ENCODE measurements at places on chromosomes 7 and 10.

GRCh38 chr10:122173766-122174435 is 97.2 kb upstream of the BTBD16 start:
- no peak for DNase-seq

- no peak for DNase-seq
These were observed 171.2 kb upstream of the TNRC18 start for GRCh38 chr7:5594616-5595544.

DNA sequence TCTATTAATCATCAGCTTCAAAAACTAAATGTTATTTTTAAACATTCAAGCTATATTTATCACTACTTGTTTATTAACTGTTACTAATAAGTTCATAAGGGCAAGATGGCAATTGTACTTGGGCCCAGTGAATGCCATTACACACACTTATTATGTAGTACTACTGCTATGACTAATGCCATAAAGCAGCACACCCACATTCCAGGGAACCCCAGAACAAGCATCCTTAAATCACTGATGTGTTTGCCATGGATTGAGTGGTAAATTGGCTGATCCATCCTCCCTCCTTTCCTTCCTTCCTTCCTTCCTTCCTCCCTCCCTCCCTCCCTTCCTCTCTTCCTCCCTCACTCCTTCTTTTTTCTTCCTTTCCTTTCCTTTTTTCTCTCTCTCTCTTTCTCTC is 37.4 kb upstream of the RSU1 start:
- no peak for DNase-seq

DNA sequence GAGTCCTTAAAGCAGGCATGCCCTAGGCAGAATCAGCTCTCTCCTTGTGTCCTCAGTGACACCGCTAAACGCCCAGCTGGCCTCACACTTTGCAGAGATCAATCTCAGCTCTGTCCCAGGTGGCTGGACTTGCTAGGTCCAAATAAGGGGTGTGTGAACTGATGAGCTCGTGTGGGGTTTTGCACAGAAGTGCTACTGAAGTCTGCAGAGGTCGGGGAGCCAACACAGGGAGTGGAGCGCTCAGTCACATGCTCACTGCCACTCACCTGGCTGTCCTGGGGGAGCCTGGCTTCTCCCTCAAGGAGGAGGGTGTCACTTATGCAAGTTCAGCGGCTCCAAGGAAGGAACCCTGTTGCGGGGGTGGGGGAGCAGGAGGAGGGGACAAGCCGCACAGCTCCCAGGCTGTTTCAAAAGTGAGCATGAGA is 2.0 kb downstream of the ELN start:
- peak; percentile 43 for DNase-seq

DNA sequence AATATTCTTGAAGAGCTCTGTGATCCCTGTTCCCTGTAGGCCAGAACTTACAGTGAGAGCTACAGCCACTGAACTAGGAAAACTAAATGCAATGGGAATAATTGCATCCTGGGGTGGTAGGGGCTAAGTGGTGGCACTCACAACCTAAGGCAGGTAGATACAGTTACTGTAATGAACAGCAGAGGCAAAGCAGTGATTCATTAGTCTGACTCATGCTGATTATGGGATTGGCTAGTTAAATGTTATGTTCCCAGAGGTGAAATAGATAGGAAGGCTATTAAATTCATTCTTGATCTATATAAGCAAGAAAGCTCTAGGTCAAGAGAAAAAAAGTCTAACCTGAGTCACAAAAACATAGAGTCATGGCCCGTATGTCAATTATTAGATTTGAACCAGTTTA is 173.1 kb upstream of the MALRD1 start:
- DNase-seq, result no peak

GRCh38 chr7:84085998-84086397 is 108.6 kb downstream of the SEMA3A start:
- DNase-seq, result no peak

DNA sequence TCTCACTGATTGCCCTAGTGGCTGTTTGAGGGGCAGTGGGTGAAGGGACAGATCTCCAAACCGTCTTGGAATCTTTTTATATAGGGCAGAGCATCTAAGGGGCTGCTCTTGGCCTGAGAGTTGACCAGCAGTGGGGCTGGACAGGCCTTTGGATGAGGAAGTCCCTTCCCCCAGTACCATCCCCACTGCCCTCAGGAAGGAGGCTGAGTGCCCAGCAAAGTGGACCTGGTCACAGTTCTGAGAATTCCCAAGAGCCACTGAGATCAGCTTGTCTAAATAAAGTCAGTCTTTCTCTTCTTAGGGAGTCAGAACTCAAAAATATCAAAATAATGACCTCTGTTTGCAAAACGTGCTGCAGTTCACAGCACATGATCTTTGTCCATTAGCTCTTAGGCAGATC is 5.6 kb downstream of the GDF10 start:
- DNase-seq, result no peak

DNA sequence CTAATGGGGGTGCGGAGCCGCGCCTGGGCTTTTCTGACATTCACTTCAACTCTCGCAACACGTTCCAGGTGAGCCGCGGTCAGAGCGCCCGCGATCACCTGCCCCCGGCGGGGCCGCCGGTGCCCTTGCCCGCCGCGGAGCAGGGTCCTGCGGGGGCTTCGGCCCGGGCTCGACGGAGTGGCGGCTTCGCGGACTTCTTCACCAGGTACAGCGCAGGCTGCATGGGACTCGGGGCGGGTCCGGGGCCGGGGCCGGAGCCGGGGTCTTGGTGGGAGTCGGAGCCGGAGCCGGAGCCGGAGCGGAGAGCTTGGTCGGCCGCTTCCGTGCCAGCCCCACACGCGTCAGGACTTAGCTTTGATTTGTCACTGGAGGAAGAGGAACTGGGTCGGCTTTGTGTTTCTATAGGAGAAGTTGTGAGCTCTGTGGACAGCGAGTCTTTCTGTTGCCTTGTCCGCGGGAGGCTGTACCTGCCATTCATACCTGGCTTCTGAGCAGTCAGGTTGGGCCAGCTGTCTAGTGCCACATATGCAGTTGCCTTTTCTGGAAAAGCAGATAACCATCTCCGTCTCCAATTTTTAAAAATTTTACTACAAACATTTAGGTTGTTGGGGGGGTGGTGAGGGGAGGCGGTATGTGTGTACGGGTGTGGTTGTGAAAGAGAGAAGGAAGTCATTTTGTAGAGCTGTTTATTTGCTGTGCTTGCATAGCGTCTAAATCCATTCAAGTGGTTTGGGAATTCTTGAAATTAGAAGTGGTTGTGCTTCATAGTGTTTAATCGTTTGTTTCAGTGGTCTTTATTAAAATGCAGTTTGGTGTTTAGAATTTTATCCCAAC is 1.3 kb downstream of the TBC1D12 start:
- peak; percentile 32 for DNase-seq

DNA sequence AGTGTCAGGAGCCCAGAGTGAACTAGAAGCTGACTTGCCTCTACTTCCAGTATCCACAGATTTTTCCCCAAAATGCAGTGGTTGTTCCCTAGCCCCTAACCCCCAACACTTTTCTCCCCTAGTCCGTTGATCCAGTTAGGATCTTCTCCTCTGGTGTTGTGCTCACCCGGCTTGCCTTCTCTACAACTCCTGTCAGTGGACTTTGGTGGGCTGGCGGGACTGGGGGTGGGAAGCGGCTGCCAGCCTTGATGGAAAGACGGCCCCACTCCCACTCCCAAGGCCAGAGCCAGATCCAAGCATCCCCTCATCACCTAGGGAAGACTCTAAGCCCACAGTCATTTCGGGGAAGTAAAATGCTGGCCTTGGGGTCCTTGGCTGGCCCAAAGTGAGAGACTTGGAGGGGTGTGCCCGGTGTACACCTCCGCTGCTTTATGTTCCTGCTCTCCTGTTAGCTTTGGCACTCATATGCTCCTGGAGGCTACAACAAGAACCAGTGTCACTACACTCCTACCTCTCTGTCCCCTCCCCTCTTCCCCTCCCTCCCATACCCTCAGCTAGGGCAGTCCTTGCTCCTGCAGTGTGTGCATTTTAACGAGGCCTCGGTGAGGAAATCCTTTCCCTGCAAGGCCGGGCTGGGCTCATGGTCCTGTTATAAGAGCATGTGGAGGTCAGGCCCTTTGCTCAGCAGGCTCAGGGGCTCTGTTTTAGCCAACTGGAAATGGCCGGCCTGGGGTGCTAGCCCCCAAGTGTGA is 930 bp upstream of the HOXA10 start:
- DNase-seq, result no peak

DNA sequence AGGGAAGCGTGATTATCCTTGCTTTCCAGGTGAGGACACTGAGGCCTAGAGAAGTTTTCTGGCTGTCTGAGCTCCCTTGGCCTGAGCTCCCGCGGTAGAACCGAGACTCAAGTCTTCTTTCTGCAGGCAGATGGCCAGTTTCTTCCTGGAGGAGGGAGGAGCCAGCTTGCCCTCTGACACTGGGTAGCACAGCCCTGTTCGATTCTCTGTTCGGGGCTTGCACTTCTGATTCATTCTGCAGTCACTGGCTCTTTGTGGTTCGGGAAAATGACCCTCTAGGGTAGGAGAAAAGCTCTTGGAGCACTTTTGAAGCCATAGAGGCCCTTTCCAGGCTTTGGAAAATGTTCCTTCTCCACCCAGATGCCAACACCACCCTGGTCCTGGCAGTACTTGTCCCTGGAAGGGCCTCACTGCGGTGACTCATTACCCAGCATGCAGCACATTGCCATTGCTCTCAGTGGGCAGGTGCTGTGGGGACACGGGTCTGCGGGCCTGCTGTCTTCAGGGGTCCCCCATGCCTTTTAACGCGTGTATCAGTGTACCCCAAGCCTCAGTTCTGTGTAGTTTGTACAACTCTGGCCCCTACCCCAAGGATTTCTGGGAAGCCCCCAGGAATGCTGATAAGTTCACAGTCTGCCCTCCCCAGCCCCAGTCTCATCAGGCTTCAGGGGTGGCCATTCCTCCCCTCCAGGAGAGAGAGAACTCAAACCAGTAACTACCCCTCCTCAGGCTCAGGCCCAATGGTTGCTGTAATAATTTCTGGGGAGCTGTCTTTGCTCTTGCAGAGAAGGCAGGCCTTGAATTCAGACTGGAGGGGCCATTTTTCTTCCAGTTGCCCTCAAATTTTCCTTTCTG is 11.9 kb downstream of the CHST3 start:
- peak; percentile 35 for DNase-seq

- no peak for DNase-seq
These were observed 133.5 kb downstream of the NRBF2 start for GRCh38 chr10:63266391-63267316.

GRCh38 chr10:354901-355617 is 219.8 kb downstream of the ZMYND11 start:
- DNase-seq, result no peak

GRCh38 chr7:105209433-105209832 is 179.3 kb downstream of the SRPK2 start:
- no peak for DNase-seq

DNA sequence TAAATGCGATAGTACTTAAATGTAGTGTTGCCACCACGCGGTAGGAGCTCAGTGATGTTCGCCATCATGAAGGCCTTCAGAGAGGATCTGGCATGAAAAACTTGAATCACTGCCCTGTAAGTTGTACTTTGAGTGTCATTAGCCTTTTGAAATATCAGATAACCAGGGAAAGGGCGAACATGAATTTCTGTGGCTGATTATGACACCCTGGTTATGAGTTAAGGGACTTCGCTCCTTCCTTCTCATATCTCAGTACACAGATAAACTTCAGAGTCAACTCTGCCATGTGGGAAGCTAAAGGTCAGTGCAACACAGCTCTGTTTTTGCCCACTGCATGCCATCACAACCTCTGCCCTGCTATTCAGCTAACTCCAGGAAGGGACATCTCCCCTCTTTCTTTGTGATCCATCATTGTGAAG is 8.9 kb upstream of the ACSL5 start:
- no peak for DNase-seq

- DNase-seq, result no peak
These were observed 14.3 kb downstream of the ZC3HAV1 start for GRCh38 chr7:139095194-139095659.

DNA sequence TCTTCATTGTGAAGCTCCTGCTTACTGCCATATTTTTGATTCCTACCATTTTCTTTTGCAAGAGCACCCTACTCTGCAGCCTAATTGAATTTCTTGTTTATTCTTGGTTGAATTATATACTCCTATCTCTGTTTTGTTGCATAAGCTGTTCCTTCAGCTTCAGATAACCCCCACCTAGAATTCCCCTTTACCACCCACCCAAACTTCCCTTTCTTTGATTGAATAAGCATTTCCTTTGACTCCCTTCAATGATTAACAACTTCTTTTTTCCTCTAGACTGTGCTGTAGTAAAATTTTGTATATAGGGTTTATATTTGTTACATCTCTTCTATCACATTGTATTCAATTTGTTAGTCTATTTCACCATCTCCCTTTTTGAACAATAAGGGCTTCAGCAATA is 168.1 kb downstream of the GPR37 start:
- DNase-seq, result no peak

GRCh38 chr10:8594711-8595110 is 540.2 kb downstream of the GATA3 start:
- no peak for DNase-seq

DNA sequence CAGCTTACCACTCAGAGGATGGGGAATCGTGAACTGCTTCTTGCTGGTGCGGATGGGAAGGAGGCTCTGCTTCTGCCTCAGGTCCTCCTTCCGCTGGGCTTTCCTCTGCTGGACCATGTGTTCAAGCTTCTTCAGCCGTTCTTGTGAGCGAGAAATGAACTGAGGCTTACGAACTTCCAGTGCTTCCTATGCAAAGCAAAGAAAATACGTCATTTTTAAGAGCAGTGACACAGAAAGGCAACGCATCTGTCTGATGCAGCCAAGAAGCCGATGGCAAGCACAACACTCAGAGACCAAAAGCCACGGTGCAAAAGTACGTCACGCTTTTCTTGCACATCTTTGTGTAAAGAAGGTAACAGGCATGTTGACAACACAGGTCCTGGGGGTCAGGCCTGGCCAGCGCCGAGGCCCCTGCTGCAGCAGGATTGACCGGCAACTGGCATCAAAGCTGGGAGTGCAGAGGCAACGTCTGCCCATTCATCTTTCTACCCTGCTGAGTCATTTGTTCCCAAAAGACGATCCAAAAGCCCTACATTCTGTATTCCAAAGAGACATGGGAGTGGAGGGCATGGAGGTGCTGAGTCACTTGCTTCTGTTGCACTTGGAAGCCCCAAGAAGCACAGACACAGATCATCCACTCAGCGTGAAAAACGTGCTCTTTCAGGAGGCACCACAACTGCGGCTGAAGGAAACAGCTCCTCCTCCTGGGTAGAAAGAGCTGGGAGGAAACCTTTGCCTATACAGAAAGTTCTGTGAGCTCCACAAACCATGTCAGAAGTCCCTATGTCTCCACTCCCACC is 71.0 kb upstream of the ADAM12 start:
- no peak for DNase-seq

DNA sequence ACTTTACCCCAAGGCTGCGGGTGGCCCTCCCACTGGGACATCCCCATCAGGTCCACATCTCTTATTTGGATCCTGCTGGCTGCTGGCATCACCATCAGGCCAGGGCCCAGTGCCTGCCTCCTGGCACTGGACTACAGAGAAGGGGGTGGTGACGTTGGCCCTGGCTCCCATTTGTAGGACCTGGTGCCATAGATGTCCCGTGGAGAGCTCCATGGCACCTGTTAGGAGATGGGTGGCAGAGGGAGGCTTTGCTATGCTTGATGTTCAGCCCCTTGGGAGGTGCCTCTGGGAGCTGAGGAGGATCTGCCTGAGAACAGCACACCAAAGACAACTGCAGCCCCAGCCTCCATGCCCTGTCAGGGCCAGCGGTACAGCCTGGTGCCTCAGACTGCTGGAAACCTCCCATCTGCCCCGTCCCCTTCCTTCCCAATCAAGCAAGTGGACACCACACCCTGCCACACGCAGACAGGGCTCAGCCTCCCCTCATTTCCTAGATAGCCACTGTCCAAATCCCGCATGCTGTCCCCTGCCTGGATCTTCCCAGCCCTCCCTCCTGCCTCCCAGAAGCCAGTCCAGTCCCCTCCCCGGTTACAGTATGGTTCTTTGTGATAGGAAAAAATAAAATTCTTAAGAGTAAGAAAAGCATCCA is 230.0 kb upstream of the GRB10 start:
- no peak for DNase-seq

Data from DMS 273 treated with DMSO at 0.1 percent for 48 hours (cell line).